ENCODE measurements at places on chromosomes 16 and 17. TPM values are rescaled to one million over a fixed set of nuclear protein-coding genes. Genes with fewer than 3 reads are reported as not detected.

The STX1B gene
- 0.74 TPM for total RNA-seq

The HEATR9 gene
- not detected for total RNA-seq

The PYDC1 gene
- not detected for total RNA-seq

- no peaks in the 10 kb centered on the region for H3K27me3 ChIP-seq
- H3K27ac ChIP-seq: no peak overlapping the region
- H3K4me1 ChIP-seq: no peaks in the 10 kb centered on the region
- no peak overlapping the region for H3K4me3 ChIP-seq
These were observed 130.6 kb downstream of the DYNLRB2 start for GRCh38 chr16:80671281-80671849.

- H3K36me3 ChIP-seq: no peaks in the 10 kb centered on the region
- DNase-seq: peak; percentile 51
- no peak overlapping the region for H3K27ac ChIP-seq
- peaks cover 4% of the 10 kb centered on the region for H3K27me3 ChIP-seq
These were observed 6.1 kb upstream of the STAC2 start for GRCh38 chr17:39231591-39232551.

- H3K4me3 ChIP-seq: no peak overlapping the region
- H3K27ac ChIP-seq: no peak overlapping the region
- H3K36me3 ChIP-seq: no peaks in the 10 kb centered on the region
- H3K4me1 ChIP-seq: peaks cover 7% of the 10 kb centered on the region
These were observed 59.4 kb downstream of the NT5M start for GRCh38 chr17:17362540-17362930.

DNA sequence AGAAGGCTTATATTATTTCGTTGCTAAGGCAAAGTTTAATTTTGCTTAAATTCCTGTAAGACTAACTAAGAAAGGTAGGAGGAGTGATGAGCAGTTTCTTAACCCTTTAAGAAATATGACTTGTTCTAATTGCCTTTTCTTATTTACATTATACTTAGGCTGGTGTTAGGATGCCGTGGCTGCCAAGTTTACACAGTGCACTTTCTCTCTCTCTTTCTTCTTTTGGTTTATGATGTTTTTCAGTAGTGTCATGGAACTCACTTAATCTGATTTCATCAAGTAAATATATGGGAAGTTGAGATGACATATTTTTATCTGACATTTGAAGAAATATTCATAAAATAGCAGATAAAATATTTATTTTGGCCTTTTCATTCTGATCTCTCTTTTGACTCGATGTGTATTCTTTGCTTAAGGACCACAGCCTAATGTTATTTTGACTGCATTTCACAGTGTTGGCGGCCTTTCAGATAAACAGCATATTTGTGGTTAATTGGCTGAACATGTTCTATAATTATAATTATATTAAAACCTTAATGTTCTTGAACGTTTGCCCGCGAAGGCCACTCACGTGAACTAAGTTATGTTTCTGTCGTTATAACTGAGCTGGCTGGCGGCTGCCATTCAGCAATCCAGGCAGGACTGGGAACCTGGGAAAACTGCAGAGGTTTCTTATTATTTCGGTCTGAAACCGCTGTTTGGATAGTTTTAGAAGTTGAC lies 191.6 kb downstream of the WWOX start:
- DNase-seq: no peak
- no peaks in the 10 kb centered on the region for H3K4me1 ChIP-seq
- no peak overlapping the region for H3K27ac ChIP-seq
- H3K27me3 ChIP-seq: no peaks in the 10 kb centered on the region
- H3K36me3 ChIP-seq: no peaks in the 10 kb centered on the region

GRCh38 chr16:11636172-11636721 lies 32.0 kb upstream of the SNN start:
- no peaks in the 10 kb centered on the region for H3K27me3 ChIP-seq
- no peaks in the 10 kb centered on the region for H3K36me3 ChIP-seq
- peaks cover 3% of the 10 kb centered on the region for H3K4me1 ChIP-seq
- H3K27ac ChIP-seq: no peak overlapping the region
- H3K4me3 ChIP-seq: no peak overlapping the region
- peak; percentile 36 for DNase-seq
